ENCODE measurements at places on chromosomes 5 and 9.

DNA sequence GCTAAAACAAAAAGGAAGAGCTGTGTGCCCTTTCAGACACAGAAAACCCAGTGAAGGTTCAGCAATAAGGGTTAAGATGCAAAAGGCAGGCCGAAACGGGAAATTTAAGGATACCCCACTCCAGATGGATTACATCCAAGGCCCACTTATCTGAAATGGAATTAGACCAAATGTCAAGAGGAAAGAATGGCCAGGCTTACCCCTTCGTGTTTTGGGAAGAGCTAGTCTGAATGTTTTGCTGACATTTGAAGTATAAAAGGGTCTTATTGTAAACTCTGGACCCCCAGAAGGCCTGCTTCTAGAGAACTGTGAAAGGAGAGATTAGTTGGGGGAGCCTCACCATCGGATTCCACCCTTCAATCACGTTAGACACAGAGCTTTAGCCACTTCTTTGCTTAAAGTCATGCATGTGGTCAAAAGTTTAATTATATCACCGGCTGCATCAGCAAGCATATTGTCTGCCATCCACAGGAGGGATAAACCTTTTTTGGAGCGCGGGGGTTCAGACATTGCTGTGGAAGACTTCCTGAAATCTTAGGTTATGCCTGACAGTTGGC is 93.3 kb downstream of the EFNA5 start:
- DNase-seq: no peak

DNA sequence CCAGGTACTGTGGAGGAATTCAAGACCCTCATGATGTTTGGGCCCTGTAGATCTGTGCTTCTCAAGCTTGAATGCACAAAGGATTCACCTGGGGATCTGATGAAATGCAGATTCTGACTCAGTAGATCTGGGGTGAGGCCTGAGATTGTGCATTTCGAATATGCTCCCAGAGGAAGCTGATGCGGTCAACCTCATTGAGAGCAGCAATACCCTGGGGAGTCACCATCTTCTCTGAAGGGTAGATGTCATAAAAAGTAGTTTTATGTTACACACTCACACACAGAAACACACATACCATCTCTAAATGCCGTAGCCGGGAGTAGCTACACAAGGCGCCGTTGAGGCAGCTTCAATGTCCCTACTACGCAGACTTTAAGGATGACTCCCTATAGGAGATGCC is 55.8 kb upstream of the CPEB4 start:
- no peak for DNase-seq

DNA sequence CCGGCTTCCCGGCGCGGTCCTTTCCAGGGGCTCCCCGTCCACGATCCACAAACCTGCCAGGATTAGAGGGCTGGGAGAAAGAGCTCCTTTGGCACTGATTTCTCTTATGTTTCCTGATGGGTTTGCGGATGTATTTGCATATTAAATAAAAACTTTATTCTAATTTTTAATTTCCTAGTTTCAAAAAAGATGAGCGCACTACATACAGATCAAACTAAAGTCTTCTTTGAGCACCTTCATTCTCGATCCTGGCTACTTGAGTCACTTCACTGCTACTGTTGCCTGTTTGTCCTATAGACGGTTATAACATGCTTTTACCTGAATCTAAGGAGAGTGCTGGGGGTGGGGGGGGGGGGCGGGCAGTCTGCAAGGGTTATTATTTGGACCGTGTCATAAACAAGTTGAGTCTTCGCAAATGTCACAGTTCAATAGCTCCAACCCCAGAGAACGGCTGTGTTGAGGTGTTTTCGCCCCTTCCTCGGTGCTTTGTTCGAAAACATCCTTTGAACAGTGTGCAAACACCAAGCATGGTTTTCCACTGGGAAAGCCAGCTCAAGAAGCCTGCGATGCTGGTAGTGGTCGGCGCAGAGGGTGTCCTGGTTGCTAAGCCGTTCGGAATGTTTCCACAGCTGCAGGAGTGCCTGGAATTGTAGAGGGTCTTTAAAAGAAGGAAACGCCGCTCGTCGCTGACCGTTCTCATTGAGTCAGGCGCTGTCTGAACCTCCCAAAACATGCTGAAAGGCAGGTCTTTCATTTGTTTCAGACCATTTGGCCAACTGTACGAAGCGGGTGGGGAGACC is 1.1 kb upstream of the STK10 start:
- DNase-seq: no peak

DNA sequence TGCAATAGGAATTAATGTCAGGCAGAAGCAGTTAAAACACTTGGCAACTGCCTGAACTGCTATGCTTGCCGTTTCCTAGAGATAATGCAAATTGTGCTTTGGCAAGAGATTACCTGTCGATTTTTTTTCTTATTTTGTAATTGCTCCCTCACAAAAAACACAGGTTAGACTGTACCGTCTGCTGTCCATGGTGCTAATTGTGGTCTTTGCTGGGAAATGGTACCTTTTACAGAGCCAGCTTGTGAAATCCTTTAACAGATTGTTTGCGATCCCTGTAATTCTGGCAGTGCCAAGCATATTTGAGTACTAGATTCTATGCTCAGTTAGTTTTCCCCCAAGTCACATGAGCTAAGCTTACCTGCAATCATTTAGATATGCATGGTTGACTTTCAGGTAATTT is 2125.8 kb upstream of the WWC1 start:
- DNase-seq: no peak

DNA sequence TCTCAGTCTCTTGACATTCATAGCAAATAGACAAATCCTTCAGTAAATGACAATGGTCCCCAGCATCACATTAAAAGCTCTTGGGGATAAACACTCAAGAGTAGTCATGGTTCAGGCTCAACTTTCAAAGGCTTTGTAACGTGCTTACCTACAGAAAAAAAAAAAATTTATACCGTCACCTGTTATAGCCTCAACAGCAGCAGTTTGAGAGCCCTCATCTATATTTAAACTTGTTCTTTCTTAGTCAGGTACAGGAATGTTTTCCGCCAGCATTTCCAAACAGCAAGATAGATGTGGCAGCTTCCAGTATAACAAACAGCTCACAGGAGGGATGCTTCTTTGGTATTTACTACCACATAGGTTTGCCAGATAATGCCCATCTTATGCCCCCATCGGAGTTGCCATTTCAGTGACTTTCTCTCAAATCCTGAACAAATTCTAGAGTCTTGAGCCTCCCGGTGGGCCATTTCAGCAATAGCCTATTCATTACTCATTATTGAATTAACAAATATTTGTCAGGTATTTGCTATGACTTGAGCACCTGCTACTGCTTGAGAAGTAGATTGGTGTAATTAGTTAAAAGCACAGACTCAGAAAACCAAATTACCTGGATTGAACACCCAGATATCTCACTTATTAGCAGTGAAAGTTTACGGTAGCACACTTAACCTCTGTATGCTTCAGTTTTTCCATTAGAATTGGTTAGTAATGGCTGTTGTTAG is 470.0 kb downstream of the EBF1 start:
- no peak for DNase-seq

- DNase-seq: no peak
These were observed 140.9 kb upstream of the MAP3K1 start for GRCh38 chr5:56674441-56674840.

- DNase-seq: no peak
These were observed 25.2 kb upstream of the ADAMTS6 start for GRCh38 chr5:65506961-65507360.

- no peak for DNase-seq
These were observed 8.5 kb downstream of the NEK6 start for GRCh38 chr9:124266139-124266825.

- no peak for DNase-seq
These were observed 67.2 kb downstream of the MRPS30 start for GRCh38 chr5:44875661-44876605.

GRCh38 chr9:72371151-72371550 is 6.1 kb upstream of the ZFAND5 start:
- no peak for DNase-seq

- no peak for DNase-seq
These were observed 652.0 kb downstream of the MTRR start for GRCh38 chr5:8520917-8521316.

- DNase-seq: peak; percentile 40
These were observed 10.2 kb downstream of the HAND1 start for GRCh38 chr5:154467655-154468354.

DNA sequence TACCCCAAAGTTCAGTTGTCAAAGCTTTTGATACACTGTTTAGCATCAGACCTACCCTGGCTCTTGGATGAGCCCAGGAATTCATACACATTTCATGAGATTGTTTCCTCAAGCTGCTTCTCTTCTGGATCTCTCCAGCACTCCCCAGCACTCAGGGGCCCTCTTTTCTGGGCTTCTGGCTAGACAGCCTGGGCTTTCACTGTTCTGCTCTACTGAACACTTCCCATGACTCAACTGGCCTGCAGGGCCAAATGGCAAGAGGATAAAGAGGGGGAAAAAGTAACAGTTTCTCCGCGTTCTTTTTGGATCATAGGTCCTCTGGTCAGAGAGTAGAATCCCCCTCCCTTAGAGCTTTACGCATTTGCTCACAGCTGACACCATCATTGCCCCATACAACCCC is 20.9 kb upstream of the LURAP1L start:
- no peak for DNase-seq

DNA sequence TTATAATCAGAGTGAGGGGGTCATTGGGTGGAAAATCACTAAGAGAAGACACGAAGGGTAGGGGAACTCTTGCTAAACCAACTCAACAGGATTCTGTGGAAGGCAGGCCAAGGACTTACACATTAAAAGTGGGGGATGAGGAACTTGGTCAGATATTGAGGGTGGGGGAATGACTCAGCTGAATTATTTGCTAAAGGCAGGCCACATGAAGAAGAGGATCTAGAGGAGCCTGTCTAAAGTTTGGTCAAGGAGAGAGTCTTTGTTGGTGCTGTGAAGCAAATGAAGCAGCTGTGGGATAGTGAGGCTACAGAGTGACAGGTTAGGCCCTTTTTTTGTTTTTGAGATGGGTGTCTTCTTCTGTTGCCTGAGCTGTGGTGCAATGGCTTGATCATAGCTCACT is 63.9 kb upstream of the SPRY4 start:
- DNase-seq: no peak

- DNase-seq: no peak
These were observed 194.2 kb downstream of the CDK5RAP2 start for GRCh38 chr9:120385606-120386389.

GRCh38 chr5:77300451-77300850 is 90.0 kb downstream of the PDE8B start:
- no peak for DNase-seq

GRCh38 chr9:15512204-15512603 is 1.4 kb upstream of the PSIP1 start:
- DNase-seq: no peak

- no peak for DNase-seq
These were observed 215.4 kb downstream of the GLIS3 start for GRCh38 chr9:4084435-4084818.

GRCh38 chr9:91777292-91777830 is 172.7 kb downstream of the ROR2 start:
- DNase-seq: no peak

DNA sequence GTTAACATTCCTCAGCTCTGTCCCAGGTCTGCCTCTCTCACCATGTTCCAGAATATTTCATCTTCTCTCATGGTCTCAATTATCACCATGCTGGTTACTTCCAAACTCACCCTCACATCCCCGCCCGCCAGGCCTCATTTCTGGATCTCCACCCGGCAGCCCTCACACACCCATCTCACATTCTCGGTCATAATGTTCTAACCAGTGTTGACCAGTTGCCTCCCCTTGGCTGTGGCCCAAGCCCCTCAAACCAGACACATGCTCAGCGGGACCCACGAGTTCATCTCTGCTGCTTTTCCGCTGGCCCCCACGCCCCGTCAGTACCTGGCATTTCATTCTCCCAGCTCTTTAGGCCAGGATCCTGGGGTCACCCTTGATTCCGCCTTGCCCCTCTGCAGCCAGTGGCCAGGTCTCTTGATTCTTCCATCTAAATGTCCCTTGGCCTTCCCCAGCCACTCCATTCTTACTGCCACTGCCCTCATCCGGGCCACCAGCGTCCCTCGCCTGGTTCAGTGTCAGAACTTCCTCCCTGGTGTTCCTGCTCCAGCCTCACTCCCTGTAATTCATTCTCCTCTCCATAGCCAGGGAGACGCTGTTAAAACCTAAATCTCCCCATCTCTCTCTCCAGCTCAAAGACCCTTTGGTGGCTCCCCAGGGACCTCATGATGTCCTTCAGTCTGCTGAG is 141.7 kb downstream of the MVB12B start:
- DNase-seq: no peak

- no peak for DNase-seq
These were observed 8.6 kb downstream of the MLANA start for GRCh38 chr9:5899292-5899691.

DNA sequence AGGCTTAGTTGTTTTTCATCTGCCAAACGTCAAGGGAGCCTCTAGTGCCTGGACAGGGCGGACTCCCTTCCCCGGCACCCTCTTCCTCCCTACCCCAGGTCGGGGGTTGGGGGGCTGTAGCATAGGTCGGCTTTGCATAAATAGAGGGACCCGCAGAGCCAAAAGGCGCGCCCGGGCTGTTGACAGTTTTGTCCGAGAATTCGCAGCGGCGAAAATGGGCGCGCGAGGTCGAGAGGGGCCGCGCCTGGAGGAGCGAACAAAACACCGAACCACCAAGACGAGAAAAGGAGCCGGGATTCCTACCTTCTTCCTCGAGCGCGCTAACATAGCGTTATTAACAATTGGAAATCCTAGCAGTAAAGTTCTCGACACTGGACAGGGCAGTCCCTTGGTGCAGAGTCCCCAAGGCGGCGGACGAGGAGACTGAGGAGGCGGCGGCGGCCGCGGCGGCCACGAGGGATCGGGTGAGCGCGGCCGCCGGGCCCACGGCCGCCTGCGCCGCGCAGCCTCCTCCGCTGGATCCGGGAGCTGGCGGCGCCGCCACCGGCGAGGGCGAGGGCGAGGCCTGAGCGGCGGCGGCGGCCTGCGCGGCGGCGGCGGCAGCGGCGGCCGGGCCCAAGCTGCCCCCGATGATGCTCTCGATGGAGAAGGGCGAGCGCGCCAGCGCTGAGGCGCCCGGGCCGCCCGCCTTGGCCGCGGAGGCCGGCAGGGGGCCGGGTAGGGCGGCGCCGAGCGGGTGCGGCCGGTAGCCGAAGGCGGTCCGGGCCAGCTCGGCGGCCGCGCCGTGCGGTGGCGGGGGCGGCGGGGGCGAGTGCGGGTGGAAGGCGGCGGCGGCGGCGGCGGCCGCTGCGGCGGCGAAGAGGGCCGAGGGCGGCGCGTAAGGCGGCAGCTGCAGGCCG is 1.7 kb downstream of the FOXD1 start:
- no peak for DNase-seq

- no peak for DNase-seq
These were observed 293.6 kb downstream of the ACTL7B start for GRCh38 chr9:108562176-108562575.

- no peak for DNase-seq
These were observed 52.5 kb downstream of the HRH2 start for GRCh38 chr5:175710326-175710725.

- DNase-seq: no peak
These were observed 26.7 kb upstream of the ALDH1A1 start for GRCh38 chr9:72979405-72980100.

GRCh38 chr9:122218935-122219855 is 9.6 kb downstream of the LHX6 start:
- no peak for DNase-seq

DNA sequence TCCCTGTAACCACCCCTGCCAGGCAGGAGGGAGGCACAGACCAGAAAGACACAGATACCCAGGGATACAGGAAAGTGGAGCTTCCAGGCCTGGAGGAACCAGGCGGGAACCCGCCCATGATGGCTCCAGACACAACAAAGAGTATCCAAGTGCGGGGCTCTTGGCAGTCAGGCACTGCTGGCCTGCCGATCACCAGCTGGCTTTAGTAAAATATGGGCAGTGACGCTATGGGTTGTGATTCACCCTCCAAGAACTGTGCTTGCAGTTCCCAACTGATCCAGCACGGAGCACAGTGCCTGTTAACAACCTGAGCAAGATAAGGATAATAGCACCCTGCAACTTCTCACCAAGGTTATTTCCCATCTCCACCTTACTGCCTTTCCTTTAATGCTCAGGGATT is 463.3 kb downstream of the IRX1 start:
- no peak for DNase-seq
